ENCODE measurements at places on chromosomes 4 and X.

GRCh38 chr4:87910795-87911194, 64.7 kb upstream of the SPP1 start:
- no peak for DNase-seq

DNA sequence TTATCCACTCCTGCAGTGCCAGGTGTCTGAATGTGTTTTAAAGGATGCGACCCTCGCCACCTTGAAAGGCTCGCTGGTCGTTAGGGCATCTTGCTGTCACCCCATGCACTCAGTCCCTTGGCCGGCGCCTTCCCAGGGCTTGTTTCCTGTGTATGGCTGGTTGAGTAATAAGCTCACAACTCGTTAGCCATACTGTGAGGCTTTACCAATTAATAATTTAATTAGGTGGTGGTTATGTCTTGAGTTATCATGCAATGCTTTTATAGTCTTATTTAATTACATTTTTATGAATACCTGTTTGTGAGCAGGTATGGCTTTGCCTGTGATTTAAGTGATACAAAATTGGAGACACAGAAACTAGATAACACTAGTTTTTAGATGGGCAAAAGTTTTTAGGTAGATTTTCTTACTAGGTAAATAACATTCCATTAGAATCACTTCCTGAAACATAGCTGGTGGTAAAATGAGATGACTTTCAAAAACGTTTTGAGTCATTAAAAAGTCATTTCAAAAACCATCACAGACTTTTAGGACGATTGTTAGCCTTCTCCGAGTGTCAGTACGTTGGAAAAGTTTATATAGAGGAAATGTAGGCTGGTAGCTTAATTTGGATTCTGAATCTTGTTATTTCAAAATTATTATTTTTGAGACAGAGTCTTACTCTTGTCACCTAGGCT, 18.2 kb downstream of the PTTG2 start:
- no peak for DNase-seq

DNA sequence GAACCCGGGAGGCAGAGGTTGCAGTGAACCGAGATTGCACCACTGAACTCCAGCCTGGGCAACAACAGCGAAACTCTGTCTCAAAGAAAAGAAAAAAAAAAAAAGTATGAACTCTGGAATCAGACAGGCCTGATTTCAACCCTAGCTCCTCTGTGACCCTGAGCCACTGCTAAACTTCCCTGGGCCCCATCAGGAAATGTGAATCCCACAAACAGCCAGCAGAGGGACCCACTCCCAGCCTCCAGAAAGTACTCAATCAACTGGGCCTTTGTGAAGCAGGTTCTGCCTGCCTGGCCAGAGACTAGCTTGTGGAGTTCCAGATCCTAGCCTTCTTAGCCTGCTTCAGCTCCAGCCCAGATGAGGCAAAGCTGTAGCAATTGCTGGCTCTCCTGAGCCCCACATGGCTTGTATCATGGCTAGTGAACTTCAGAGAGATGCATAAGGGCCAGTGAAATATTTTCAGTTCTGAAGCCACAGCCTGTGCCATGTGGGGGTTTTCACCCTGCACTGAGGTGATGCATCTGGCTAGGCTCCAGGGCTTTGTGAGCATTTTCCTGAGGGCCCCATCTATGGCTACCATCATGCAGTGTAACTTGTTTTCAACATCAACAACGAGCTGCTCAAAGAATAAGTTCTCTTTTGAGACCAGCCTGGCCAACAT, 7.2 kb upstream of the IDS start:
- peak; percentile 36 for DNase-seq

DNA sequence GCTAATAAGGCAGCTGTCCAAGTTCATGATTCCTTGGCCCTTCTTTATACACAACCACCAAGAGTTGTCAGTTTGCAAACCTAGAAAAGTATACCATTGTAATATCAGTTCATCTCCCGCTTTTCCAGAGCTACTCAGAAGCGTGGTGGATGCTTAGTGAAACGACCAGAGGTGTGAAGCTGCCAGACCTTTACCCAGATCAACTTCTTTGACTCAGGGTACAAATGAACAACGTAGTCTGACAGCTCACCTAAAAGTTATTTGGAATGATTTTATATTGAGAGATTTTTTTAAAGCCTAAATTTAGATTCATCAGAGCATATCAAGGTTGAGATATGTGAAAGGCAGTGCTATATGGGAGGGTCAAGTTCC, 169.7 kb downstream of the CBR4 start:
- no peak for DNase-seq

GRCh38 chr4:77385124-77385969, 220.3 kb upstream of the CXCL13 start:
- peak; percentile 46 for DNase-seq

DNA sequence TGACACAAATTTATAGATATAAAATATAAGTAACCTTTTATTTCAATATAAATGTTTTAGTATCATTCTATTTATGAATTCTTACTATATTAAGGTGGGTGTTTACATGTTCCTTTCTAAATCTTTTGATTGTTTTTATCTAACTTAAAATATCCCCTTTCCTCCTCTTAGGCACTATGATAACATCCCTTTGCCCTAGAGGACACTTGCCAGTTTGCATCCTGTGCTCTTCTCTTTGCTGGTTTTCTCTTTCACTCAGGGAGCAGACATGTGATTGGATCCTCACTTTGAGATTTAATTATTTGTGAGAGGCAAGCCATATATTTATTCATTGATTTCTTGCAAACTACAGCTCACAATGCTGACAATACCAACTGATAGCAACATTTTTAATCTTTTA, 16.2 kb downstream of the LRIT3 start:
- no peak for DNase-seq

DNA sequence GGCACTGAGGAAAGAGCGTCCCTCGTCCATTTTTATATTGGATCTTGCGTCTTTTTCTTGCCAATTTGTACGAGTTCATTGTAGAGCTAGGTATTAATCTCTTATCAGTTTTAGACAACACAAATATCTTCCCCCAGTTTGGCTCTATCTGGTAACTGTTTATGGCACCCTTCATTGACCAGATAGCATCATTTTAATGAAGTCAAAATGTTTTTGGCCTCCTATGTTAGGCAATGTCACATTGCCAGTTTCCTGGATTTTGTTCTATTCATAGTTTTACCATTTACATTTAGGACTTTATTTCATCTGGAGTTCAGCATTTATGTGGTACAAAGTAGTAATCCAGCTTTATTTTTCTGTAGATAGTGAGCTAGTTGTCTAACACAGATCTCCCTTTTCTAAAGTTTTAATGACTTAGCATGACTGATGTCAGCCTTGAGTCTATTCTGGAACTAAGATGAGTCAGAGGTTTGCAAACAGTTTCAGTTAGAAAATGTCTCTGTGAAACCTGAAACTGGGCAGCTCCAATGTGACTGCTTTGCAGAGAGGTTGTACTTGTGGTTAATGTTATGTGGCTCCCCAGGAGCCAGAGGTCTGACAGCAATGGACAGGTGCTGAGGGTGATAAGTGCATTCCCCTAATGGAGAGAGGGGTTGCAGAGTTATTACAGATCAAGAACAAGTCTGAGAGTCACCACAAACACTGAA, 5.3 kb upstream of the STBD1 start:
- DNase-seq = no peak

DNA sequence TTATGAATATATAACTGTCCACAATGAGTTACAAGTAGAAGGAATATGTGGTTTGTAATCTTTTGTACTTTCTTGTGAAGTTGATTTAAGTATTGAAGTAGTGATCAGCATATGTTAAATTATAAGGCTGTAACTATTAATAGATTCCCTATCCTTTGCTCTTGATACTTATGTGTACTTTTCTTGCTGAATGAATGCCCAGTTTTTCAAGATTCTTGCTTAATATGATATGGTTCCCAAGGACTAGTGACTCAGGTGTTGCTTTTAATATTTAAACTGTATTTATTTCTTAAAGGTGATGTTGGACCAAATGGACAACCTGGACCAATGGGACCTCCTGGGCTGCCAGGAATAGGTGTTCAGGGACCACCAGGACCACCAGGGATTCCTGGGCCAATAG, 121.7 kb downstream of the IRS4 start:
- no peak for DNase-seq

DNA sequence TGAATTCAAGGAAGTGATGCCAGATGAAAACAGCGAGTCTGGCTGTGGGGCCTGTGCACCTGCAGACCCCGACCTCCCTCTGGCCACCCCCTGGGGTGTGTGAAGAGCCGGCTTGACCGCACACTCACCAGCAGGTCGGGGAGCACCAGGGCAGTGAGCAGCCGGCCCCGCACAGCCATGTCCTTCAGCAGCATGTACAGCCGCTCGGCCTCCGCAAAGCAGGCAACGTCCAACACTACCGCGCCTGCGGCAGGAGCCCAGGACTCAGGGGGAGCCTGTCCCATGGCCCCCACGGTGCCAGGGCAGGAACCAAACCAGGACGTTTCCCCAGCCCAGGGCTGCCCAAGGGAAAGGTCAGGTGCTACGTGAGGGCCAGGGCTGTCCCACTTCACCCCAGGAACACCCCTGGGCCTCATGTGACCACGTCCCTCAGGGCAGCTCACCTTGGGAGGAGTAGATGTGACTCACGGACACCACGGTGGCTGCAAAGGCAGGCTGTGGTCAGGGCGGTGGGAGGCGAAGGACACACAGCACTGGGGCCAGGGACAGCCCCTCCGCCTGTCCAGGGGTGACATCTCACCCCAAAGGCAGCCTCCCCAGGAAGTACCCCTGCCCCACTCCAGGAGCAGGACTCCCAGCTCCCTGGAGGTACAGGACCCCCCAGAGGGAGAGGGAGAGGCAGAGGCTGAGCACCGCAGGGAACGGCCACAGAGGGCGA, 8.2 kb downstream of the DGKQ start:
- DNase-seq = no peak

GRCh38 chr4:187477224-187477623, 518.3 kb upstream of the ZFP42 start:
- no peak for DNase-seq

DNA sequence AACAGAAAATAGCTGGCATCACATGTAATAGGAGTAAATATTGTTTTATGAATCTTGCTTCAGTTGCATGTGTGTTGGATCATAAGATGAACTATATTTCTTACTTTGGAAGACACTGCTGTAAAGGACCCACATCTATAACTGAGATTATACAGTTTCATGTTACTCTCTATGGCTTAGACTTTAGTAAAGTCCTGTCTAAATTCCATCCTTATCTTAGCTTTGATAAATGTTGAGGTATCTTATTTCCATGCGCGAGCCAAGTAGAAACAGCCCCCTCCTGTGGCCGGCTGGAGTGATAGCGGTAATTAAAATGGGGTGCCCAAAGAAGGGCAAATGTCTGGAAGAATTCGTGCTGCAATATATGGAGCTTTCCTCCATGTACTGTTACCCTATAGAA, 43.0 kb downstream of the CCDC158 start:
- DNase-seq = peak; percentile 24

DNA sequence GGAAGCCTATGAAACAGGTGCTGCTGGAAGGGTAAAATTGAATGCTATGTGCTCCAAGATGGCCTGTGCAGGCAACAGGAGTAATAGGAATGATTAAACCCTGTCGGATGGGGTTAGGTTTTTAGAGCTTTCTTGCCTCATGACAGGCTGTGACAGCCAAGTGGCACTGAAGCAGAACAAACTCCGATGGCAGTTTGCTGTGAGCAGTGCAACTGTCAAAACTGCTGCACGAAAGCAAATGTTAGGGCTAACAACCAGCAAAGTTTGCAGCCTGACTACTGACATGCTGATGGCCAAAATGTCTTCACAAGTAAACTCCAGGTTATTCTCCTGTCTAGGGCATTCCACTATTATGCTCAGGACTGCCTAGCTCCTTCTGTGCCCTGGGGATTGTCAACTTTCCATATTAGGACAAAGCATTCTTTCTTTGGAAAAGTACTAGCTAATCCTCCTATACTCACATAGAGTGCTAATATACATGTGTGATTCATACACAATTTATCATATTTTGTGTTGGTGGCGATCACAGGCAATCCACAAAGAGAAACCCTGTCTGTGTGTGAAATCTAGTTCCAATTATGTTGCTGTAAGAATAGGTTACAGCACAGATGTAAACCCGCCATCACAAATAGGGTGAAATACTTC, 486.6 kb upstream of the TENM3 start:
- no peak for DNase-seq

DNA sequence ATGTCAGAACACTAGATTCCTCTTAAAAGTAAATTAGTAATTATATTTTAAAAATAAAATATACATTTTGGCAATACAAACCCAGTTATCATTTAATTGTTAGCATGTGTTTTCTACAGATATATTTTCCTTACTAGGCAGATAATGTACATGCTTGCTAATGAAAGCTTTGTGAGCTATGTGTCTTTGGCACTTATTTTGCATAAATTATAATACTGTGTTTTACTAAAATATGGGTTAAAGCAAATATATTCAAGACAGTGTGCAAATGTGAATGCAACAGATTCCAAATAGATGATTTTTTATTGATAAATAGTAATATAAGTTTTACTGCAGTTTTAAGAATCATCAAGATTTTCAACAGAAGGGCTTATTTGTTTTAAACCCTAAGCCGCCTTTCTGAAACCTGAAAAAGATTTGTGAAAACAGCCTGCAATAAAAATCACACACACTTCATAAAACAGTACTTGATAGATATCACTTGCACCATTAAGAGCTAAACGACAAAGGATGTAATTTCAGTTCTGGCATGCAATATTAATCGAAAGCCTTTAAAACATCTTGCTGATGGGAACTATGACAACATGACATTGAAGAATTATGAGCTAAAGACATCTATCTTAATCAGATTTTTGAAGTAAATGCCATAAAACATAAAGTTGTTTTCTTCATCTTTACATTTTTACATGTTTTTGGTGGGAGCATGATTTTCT, 333.3 kb downstream of the DCTD start:
- no peak for DNase-seq

- DNase-seq = no peak
Observed at GRCh38 chr4:80017125-80017854, 55.7 kb downstream of the ANTXR2 start.

DNA sequence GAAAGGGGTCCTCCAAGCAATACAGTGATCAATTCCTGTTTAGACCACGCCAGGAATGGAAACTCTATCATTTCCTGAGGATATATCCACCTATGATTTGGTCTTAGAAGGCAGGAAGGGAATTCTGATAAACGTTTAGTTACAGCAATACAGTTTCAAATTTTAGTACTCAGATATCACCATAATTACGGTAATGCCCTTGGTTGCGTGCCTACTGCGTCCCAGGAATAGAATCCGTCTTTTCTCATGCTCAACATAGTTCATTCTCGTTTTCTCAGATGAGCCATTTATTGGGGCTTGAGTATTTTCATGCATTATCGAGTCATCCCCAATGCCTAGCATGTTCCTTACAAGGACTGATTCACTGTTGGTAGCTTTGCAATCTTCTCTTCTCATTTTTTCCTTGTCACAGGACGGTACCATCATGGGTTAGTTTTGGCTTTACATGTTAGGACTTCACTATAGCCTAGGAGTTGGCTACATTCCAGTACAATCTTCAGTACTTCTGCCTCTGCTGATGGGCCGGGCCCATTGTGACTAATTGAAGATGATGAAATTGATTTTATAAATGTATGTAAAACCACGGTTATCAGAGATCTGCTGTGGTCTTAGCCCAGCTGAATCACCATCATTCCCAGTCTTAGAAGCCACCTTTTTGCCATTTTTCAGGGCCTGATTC, 4.4 kb upstream of the PRKX start:
- no peak for DNase-seq

Measured in stimulated activated CD4-positive, alpha-beta T cell treated with anti-CD3 and anti-CD28 coated beads, Interleukin-4, amount 100 ng/mL, for 1 hour (primary cell).